ENCODE measurements at places on chromosomes 12 and 14. TPM values are rescaled to one million over a fixed set of nuclear protein-coding genes. Genes with fewer than 3 reads are reported as not detected.

CAPS2 gene
- 1.8 TPM for total RNA-seq

KLHDC1 gene
- total RNA-seq, result 3.9 TPM

GRCh38 chr12:6819106-6820030 lies 2.3 kb upstream of the GPR162 start:
- no peak for DNase-seq
- H3K4me3 ChIP-seq, result no peak overlapping the region
- no peaks in the 10 kb centered on the region for H3K27me3 ChIP-seq
- H3K36me3 ChIP-seq, result peaks cover 55% of the 10 kb centered on the region
- H3K27ac ChIP-seq, result no peak overlapping the region

DNA sequence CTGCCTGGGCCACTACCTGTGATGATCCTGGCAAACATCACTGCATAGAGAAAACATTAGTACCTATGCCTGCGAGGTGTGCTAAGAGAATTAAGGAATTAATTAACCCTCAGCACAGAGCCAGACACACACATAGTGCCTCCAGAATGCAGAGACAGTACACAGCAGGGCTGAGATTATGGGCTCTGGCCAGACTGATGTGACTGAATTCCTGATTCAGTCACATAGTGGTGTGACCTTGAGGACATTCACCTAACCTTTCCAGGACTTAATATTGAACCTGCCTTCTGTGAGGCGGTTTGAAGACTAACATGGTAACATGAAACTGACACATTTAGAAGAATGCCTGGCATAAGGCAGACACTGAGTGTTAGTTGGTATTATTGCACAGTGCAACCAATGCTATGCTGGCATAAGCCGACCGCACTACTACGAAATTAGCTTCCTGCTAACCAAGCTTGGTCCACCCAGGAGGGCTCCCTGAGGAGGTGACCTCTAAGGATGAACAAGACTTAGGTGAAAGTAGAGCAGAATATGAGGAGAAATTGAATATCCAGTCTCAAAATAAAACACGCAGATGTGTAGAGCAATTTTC lies 32.0 kb upstream of the SELPLG start:
- H3K27ac ChIP-seq, result no peak overlapping the region
- H3K4me1 ChIP-seq, result no peaks in the 10 kb centered on the region
- peaks cover 6% of the 10 kb centered on the region for H3K36me3 ChIP-seq
- H3K4me3 ChIP-seq, result no peak overlapping the region
- H3K27me3 ChIP-seq, result no peaks in the 10 kb centered on the region

GRCh38 chr12:113835896-113836295 lies 130.2 kb downstream of the RBM19 start:
- H3K36me3 ChIP-seq, result no peaks in the 10 kb centered on the region
- H3K4me3 ChIP-seq, result no peak overlapping the region
- no peak for DNase-seq
- no peaks in the 10 kb centered on the region for H3K4me1 ChIP-seq
- no peaks in the 10 kb centered on the region for H3K27me3 ChIP-seq

Data from thymus (tissue), 14 donors.